Omental fat pad (tissue), 4 donors: ENCODE measurements at places on chromosomes 4 and X. TPM values are rescaled to one million over a fixed set of nuclear protein-coding genes. Genes with fewer than 3 reads are reported as not detected.

The NHSL2 gene
- 20.2 TPM for total RNA-seq

The GPRASP3 gene
- 5.7 TPM for total RNA-seq

The CAPN6 gene
- total RNA-seq = 5.4 TPM

The TCEAL9 gene
- total RNA-seq = 129 TPM

The SORCS2 gene
- total RNA-seq = 4.6 TPM

The CXXC4 gene
- total RNA-seq = 4.7 TPM

The IRS4 gene
- total RNA-seq = not detected

The USP38 gene
- 25.5 TPM for total RNA-seq

The ZFP92 gene
- 7.6 TPM for total RNA-seq

GRCh38 chr4:7295911-7296660 lies 103.7 kb downstream of the SORCS2 start:
- DNase-seq = peak; percentile 25

DNA sequence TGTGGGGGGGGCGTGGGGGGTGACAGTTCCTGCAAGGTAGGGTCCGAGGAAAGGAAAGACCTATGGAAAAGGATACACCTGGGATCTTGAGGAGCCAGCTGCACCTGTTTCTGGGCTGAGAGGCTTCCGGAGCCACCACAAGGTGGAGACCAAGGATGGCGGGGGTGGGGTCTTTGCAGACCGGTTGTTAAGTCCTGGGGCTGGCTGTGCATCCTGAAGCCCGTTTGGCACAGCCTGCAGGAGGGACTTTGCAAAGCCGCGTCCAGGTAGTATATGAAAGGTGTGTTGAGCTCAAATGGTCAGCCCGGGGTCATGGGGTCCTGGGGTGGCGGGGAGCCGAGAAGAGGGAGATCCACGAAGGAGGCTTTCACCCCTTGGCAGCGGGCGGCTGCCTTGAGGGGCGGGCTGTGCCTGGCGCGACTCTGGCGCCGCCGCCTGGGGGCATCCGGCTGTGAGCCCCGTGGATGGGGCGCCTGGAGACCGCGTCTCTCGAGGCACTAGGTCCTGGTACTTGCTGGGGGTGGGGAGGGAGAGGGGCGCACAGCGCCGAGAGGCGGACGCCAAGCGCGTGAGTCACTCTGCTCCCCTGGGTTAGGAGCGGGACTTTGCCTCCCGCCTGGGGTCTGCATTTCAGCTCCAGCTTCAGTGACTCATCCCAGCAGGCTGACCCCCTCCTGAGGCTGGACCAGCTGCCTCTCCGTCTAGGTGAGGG lies 58.2 kb upstream of the DYNLT3 start:
- DNase-seq = no peak

DNA sequence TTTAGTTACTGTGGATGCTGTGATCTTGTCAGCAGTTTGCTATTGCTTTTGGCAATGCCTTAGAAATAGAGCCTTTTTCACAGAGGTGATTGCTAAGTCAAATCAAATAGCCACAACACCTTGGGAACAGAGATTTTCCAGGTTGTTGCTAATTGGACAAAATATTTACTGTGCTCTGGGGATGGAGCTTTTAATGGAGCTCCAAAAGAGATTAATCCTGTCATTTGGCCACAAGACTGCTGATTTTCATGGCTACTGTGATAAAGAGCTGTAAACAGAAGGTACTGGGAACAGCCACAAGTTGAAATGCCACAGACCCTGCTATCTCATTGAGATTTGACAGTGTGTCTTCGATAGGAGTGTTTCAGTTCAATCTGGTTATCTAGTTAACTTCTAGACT lies 1715.2 kb upstream of the ADGRL3 start:
- DNase-seq = no peak

DNA sequence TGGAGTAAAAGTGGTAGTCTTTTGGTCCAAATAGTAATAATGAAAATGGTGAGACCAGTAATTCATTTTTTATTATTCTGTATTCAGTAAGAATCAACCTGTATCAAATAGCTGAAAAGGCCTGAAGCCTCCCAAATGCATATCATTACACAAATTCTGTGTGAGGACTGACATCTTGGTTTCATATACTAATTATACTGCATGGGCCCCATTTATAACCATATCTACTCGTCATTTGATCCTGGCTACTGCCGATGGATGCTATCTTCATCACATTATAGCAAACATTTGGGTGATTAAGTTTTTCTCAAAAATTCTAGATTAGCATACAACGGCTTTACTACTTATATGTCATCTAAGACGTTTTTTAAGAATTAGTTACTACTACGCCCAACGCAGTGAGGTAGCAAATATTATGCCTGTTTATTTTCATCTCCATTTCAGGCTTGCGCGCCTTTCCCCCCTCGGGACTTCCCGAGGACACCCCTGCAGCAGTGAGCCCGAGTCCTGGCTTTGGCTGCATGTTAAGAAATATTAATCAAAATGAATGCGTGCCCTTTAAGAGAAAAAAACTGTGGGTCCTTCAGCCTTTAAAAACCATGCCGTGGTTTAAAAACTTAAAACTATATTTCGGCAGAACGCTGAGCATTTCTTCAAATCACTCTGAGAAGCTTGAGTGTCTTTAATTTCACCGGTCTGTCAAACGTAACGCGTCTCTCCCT lies 814 bp upstream of the MMAA start:
- DNase-seq = no peak

DNA sequence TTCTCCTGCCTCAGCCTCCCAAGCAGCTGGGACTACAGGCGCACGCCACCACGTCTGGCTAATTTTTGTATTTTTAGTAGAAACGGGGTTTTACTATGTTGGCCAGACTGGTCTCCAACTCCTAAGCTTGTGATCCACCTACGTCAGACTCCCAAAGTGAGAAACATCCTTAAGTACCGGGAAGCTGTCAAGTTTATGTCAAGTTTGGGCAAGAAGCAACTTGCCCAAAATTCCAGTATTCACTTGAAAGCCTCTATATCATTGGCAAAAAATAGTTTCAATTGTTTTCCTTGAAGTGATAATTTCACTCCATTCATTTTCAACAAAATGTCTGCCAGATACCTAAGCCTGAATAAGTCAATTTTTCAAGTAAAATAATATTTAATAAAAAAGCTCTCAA lies 370.0 kb downstream of the FBXO8 start:
- DNase-seq = no peak

DNA sequence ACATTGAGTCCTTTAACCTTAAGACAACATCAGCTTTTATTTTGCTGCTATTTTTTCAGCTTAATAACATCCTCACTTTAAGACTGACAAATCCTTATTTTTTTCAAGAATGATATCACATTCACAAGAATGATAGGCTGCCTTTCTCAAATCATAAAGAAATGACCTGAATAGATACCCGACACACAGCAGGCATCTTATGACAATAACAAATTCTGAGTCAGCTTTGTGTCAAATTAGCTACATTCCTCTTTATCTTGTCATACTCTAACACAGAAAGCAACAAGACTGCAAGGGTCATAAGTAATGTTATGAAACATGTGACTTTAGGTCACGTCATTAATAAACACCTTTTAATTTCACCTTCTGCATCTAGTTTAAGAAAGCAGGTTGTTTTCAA lies 2387.6 kb downstream of the PCDH7 start:
- DNase-seq = no peak

- DNase-seq = no peak
Observed at GRCh38 chrX:109818976-109819375, 85.9 kb upstream of the ACSL4 start.

DNA sequence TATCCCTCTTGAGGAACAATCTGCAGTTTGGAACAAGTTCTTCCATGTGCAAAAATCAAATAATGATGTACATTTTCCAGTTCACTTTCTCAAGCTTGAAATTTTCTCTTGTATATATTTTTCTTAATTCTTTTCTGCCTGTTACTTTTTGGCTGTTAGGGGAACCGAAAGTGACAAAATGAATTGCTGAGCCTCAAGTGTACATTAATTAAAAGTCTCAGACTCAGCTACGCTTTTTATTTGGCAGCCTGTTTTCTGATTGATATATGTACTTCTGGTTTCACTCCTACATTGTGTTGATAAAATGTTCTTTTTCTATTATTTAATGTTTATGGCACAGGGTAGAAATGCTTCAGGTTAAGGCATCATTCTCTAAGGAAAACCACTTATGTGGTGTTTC lies 999.5 kb downstream of the PDHA2 start:
- no peak for DNase-seq

- no peak for DNase-seq
Observed at GRCh38 chr4:100289530-100289888, 99.2 kb upstream of the DDIT4L start.

DNA sequence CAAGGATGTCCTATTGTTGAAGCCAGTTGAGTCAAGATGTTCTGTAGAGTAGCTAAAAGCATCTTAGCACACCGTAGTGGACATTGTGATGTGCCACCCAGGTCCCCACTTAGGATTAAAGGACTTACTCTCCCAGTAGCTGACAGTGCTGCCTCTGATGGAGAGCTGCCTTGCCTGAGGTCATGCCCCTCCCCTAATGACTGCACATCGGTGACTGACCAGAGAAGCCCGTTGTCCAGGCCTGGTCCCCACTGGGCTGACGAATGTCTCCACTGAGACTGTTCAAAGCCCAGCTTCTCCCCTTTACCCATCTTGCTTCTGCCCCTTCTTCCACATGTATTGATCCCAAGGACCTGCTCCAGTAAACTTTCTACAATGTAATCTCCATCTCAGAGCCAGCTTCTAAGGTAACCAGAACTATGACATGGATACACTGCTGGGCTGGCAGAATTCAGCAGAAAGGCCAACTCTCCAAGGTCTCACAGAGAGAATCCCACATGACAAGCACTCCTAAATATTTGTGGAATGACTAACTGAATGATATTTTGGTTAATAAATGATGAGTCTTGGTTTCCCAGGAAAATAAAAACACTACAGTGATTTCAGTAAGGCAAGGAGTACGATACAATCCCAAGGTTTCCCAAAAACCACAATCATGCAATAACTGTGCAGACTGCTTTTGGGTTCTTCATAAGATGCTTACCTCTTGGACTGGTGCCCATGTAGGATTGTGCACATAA lies 82.4 kb upstream of the TMEM150C start:
- DNase-seq = no peak

DNA sequence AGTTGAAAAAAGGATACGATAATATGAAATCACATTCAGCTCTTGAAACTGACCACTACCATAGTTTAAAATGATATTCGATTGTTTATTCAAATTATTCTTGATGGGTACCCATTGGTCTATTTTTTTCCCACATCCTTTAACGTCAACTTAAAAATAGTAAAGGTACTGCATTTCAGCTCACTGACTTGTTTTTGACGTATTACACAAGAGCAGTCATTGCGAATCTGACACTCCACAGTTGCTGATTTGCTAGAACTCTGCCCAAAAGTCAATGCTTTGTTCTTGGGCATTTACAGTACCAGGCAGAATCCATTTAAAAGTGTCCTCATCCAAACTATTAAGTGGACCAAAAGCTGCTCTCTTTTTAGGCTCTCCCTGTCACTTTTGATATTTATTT lies 1.2 kb upstream of the PDS5A start:
- DNase-seq = no peak

DNA sequence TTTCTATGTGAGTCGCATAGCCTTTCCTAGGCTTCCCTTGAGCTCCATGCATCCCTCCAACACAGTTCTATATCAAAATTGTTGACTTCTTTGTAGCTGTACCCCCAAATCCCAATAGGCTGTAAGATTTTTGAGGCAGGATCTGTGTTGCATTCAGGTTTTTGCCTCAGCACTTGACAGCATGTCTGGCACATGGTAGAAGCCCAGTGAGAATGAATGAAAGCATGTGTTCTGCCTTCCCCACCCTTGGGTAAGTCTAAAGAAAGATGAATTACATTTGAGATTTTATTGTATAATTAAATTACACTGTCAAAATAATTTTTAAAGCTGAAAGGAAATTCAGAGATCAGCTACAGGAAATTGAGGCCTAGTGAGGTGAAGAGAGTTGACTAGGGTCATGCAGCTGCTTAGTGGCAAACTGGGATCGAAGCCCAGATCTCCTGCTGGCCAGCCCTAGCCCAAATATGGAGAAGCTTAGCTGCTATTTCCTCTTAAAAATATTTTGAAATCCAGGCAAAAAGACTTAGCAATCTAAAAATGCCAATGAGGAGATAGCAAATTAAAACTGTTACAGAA lies 122.5 kb downstream of the SPATA18 start:
- DNase-seq = no peak

- no peak for DNase-seq
Observed at GRCh38 chr4:8188085-8188484, 11.0 kb upstream of the SH3TC1 start.

DNA sequence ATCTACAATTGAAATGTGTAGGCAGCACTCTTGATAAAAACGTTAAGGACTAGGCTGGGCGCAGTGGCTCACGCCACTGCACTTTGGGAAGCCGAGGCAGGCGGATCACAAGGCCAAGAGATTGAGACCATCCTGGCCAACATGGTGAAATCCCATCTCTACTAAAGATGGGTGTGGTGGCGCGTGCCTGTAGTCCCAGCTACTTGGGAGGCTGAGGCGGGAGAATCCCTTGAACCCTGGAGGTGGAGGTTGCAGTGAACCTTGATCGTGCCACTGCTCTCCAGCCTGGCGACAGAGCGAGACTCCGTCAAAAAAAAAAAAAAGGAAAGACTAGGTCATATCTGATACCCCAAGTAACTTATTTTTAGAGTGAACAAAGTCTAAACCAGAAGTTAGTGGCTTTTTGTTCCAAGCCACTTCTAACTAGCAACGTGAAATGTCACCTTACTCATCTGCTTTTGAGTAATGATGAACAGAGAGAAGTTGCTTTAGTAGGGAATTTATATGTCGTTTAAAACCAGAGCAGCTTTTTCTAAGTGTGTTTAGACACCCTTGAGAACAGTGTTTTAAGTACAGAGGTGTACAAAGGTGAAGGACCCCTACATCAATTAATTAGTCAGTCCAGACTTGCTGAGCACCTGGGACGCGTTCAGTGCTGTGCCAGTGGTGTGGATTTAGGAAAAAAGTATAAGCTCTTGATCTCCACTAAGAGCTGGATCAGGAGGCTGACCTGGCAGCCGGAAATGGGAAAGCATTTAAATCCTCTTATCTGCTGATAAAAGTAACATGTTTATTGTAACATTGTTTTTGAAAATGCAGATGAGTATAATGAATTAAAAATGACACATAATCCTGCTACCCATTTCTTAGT lies 23.5 kb downstream of the SPRY1 start:
- no peak for DNase-seq

DNA sequence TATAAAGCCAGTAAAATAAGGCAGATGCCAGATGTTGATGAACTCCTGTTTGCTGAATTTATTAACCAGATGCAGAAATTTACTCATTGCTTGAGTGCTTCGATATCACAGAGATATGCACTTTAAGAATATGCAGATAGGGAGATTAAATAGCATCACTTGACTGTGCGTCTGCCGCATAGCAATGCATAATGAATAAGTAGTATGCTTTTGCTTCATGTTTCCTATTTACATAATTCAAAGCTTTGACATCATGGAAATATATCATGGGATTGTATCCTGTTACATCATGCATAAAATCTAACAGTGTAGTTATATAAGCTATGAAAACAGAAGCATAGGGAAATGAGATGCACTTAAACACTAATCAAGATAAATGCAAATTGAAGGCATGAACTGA lies 45.9 kb downstream of the VEGFC start:
- DNase-seq = no peak

DNA sequence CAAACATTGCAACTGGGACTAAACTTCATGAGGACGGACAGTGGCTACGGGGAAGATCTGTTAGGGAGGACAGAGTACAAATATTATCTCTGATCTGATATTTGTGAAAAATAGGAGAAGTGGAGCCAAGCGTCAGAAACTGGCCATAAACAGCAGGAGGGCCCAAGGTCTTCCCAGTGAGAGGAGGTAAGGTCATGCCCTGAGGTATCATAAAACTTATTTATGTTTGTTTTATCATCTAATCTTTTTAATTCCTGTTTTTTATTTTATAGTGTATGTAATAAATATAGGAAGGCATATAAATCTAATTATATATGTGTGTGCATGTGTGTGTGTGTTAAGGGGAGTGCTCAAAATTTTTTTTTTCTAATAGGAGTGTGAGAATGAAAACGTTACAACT lies 51.8 kb downstream of the RAI2 start:
- DNase-seq = no peak
